ENCODE measurements at places on chromosomes 4 and X.

DNA sequence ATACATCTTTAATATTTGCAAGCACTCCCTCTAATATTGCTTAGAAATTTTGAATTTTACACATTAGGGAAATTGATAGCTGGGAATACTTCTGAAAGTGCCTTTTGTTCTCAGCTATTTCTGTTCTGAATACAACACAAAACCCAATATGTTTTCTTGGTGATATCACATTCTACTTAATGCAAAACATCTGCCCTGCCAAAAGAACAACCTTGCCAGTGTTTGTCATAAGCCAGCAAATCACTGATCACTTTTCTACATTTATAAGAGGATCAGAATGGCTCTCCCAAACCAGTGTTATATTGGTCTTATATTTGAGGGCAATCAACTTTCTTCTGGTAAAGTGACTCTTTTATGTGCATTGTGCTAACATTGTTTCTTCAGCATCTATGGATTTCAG lies 126.8 kb upstream of the APOOL start:
- DNase-seq = no peak

- DNase-seq = no peak
Measured at GRCh38 chrX:11609109-11609508, 56.6 kb downstream of the ARHGAP6 start.

GRCh38 chr4:25160714-25161592 lies 704 bp upstream of the SEPSECS start:
- peak; percentile 22 for DNase-seq

GRCh38 chr4:115126491-115126890 lies 13.1 kb upstream of the NDST4 start:
- no peak for DNase-seq

GRCh38 chr4:103067841-103068547 lies 8.6 kb downstream of the SLC9B2 start:
- DNase-seq = no peak

DNA sequence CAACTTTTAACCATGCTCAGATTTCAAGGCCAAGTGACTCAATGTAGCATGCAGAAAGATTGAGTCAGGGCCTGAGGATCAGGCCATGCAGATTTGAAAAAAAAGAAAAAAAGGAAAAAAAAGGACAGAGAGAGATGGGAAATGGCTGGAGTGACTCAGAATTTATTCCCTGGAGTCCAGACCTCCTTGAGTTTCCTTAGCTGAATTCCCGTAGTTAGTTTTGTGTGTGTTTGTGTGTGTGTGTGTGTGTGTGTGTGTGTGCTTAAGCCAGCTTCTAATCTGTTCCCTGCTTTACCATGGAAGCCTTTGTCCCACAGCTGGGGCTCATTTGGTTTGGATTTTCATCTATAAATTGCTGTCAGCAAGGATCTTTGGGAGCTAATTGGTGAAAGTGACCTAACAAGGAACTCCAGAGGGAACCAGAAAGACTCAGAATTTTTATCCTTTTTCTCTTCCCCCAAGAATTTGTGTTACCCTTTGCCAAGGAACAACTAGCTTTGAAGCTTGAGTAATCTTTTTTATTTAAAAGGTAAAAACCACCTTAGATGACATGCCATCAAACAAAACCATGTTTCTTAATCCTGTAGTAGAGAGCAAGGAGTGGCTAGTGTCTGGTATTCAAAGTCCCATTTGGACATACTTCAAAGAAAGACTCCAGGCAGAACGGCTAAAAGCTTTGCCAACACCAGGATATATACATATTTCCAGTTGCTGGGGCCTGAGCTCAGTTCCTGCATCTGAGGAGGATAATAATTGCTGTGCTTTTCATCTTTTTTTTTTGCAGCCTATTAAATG lies 109.0 kb upstream of the DDIT4L start:
- no peak for DNase-seq

DNA sequence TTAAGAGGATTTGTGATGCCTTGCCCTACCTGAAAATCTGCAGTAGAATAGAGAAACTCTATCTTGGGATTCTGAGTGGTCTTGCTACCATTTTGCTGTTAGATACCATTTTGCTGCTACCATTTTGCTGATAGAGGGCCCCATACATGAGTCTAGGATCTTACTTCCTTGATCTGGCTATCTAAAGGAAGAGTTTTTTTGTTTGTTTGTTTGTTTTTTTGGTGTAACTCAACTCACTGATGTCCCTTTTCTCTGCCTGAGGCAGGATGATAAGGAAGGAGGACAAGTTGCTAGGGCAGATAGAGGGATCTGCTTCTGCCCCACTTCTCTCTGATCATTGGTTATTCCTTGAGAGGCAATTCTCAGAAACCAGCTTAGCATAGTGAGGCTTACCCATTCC lies 31.0 kb downstream of the XK start:
- no peak for DNase-seq

GRCh38 chr4:108533245-108533844 lies 87.0 kb upstream of the RPL34 start:
- no peak for DNase-seq

- DNase-seq = peak; percentile 25
Measured at GRCh38 chrX:23637187-23637586, 30.1 kb upstream of the PRDX4 start.

- DNase-seq = no peak
Measured at GRCh38 chrX:74132280-74132679, 171.7 kb upstream of the ZCCHC13 start.

DNA sequence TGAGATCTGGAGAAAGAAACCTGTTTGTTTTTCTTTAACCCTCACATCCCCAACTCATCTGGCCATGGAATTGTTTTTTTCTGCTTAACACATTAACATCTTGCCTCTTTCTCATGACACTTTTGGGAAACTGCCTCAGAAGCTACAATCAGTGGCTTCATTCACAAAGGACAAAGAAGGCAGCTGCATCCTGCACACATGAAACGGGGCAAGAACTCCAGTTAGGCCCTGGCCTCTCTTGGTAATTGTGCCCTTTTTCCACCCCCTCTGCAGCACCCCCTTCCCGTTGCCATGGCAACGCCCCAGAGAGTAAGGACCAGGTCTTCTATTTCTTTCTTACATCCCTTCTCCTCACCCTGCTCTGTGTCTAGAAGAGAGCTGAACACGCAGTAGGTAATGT lies 103.4 kb downstream of the PDGFRA start:
- DNase-seq = no peak

GRCh38 chr4:61555789-61556188 lies 355.7 kb downstream of the ADGRL3 start:
- no peak for DNase-seq

GRCh38 chr4:15694431-15694830 lies 8.4 kb upstream of the BST1 start:
- DNase-seq = no peak

DNA sequence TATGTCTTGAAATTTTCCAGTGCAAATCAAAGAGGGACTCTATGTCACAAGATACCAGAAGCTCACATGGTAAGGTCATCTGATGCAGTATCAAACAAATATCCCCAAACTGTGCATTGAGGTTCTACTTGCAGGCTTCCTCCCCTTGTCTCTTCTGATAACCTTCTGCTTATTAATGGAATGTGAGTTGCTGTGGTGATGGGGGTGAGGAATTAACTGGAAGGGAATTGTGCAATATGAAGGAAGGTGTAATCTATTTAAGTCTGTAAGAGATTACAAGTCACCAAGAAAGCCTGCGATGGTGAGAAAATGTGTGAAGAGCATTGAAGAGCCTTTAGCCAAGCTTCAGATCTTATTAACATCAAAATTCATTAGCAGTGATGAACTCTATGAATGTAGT lies 15.4 kb upstream of the MAGED1 start:
- DNase-seq = no peak

GRCh38 chrX:32842053-32842452 lies 369.3 kb downstream of the DMD start:
- DNase-seq = no peak

DNA sequence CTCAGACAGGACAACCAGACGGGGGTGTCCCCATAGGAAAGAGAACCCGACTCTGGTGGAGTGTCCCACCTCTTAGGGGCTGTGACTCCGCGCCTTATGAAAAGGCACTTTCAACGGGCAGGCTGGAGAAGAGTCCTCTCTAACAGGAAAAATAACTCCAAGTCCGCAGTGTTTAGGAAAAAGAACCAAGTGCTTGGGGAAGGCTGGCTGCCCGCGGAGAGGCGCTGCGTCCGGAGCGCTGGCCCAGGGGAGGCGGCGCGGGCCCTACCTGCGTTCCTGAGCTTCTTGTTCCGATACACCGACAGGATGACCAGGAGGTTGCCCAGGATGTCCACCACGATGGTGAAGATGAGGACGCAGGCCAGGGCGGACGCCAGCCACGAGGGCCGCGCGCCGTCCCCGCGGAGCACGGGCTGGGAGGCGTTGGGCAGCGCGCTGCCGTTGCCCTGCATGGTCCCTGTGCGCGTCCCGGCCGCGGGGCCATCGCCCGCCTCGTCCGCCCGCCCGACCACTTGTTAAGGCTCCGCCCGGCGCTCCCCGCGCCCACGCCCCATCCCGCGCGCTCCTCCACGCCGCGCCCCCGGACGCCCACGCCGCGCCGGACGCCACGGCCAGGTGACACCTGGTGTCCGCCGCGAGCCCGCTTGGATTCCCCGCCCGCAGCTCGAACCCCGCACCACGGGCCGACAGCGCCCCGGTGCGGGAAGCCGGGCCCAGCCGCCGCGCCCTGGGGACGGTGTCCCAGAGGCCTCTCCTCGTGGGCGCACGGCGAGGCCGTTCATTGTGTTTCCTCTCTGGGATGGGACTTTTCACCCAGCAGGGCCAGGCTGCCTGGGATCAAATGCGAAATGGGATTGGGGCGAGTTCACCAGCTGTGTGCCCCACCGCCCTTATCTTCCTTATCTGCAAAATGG lies at the start of gene MTNR1A:
MTNR1A (minus strand) TSS at position 654 of the 914 bp plus-strand sequence; CDS start at position 452, 202 bp downstream.
- no peak for DNase-seq

GRCh38 chr4:88159229-88159725 lies 838 bp upstream of the ABCG2 start:
- no peak for DNase-seq

DNA sequence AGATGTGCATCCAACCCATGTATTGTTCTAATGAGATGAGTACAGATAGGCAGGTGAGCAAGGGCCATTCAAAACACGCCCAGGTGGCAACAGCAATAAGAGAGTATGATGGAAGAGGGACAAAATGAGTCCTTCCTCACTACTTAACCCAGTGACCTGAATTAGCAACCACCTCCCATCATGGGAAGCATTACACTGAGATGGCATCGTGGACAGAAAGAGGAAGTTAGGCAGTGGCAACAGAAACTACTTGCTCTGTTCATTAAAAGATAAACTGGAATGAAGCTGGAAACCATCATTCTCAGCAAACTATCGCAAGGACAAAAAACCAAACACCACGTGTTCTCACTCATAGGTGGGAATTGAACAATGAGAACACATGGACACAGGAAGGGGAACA lies 17.2 kb downstream of the RXFP1 start:
- DNase-seq = no peak

DNA sequence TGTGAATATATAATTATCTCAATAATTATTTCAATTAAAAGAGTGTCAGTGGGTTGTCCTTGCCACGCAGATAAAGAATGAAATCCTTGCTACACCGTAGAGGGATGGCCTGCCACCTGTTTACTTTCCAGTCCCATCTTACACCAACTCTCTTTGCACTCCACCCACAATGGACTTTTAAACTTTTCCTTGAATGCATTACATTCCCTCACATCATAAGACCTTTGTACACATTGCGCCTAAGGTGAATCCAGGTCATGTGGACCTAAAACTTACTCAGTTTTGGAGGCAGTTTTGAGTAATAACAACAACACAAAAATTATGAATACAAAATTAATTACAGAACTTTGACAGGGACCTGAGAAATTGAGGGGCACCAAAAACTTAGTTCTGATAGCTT lies 78.7 kb upstream of the PDE5A start:
- no peak for DNase-seq

DNA sequence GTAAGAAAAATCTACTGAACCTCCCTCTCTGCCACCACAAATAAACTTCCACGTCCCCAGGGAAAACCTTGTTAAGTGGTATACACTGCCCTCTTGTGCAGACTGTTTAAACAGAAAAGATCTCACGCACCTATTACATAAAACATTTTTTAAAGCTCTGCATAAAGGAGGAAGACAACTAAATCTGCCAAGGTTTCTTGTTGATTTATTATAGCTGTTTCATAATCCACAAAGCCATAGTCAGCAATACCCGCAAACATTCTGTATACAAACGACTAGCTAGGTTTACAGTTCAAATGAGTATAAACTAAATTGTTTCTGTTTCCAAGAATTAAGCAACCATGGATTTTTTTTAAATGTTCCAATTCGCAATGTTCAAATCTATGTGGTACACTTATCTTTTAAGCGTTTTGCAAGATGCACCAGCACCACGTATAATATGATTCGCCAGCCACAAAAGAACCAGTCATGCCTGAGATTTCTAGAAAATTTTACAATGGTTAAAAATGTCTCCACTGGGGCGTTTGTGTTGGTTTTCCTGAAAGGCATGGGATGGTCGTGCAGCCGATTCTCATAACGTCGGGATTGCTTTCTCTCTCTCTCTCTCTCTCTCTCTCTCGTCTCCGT lies 164.6 kb downstream of the PRKX start:
- no peak for DNase-seq

DNA sequence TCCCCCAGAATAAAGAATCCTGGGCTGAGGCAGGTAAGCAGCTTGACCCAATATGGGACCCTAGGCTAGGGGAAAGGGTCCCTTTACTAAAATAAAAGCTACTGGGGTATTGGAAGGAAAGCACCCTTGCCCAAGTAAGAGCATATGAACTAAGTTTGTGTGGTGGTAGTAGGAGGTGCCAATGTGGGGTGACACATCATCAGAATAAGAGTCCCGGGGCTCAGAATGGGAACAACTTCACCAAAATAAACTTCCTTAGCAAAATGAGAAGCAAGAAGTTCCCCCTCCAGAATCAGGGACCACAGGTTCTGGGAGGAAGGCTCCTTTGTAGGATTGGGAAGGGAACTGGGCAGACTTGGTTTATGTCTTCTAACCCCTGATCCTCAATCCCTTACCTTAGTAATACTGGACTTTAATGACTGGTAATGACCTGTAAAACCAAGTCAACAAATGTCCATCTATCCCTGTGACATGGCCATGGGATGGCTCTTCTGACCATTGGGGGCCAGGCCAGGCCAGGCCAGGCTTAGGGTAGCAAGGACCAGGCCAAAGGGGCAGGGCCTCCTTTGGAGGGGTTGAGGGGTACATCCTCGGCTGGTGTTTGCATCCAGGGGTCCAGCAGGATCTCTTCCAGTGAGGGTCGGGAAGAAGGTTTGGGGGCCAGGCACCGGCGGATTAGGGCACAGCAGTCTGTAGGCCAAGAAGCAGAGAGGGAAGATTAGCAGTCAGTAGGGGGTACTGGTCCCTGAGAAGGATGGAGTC lies 2.3 kb upstream of the SLC35A2 start:
- no peak for DNase-seq

GRCh38 chr4:8349664-8350236 lies 80.2 kb downstream of the HTRA3 start:
- no peak for DNase-seq

DNA sequence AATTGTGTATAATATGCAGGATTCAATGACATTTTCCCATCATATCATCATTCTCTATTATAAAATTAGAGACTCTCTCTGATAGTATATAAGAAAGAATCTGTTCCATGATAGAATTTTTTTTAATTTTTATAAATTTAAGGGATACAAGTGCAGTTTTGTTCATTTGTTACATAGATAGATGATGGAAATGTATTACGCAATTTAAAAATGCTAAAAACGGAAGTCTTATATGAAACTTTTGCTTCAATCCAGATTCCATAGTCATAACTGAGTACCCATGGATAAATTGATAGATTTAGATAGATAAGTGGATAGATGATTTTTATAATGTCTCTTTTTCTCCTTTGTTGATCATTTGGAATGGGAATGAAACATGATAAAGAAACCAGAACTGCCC lies 24.9 kb upstream of the MAGEB2 start:
- DNase-seq = no peak
